Cardiac muscle cell (in vitro differentiated cells and primary cell): ENCODE measurements at places on chromosomes 3 and 15. TPM values are rescaled to one million over a fixed set of nuclear protein-coding genes. Genes with fewer than 3 reads are reported as not detected.

- H3K4me1 ChIP-seq = peaks cover 13% of the 10 kb centered on the region
- no peak overlapping the region for H3K4me3 ChIP-seq
These were observed 345.7 kb upstream of the TRIM42 start for GRCh38 chr3:140332131-140332530.

DNA sequence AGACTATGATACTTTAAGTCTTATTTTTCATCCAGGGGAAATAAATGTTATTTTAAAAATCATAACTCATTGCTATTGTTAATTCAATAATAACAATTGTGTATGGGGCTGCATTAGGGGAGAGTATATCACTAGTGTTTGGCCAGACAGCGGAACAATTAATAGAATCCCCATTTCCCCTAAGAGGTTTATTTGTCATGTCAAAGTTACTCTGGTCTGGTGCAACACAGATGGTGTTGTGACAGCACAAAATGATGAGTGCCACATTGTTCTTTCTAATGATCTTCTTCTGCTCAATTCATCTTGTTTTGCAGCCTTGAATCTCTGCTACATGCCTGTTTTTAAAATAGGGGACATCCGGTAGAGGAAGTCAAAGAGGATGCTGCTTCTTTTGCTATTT lies 351.6 kb downstream of the NSUN3 start:
- no peak overlapping the region for H3K27ac ChIP-seq
- H3K27me3 ChIP-seq = no peaks in the 10 kb centered on the region
- no peaks in the 10 kb centered on the region for H3K4me1 ChIP-seq

DNA sequence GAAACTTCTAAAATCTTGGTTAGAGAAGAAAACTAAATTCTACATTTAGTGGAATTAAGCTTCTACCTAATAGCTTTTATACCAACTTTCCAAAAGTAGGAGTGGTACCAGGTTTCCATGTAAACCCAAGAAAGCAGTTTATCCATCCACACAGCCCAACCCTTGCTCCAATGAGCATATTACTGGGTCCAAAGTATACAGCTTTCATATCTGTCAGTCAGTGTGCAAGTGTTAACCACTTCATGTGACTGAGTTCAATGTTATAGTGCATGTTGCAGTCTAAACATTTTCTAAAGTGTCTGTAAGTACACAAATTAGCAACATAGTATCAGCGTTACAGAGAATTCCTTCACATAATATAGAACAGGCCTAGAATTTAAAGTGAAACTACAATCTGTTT lies 73.2 kb downstream of the C3orf70 start:
- H3K27ac ChIP-seq = no peak overlapping the region
- H3K4me3 ChIP-seq = no peak overlapping the region
- H3K27me3 ChIP-seq = no peaks in the 10 kb centered on the region
- no peak for DNase-seq

The ST3GAL6 gene
- 36.0 and 41.1 TPM in 2 replicates for total RNA-seq

DNA sequence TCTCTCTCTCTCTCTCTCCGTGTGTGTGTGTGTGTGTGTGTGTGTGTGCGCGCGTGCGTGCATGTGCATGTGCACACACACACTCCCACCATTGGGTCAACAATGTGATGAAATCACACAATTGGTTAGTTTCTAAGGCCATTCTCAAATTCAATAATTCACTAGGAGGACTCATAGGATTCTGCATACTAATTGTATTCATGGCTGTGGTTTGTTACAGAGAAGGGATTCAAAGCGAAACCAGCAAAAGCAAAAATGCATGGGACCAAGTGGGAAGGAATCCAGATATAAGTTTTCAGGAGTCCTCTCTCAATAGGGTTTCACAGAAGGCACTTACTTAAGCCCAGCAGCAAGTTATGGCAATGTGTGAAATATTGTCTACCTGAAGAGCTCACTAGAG lies 515.0 kb downstream of the PYDC2 start:
- no peak overlapping the region for H3K4me3 ChIP-seq
- H3K4me1 ChIP-seq = no peaks in the 10 kb centered on the region
- H3K36me3 ChIP-seq = no peaks in the 10 kb centered on the region
- no peak overlapping the region for H3K27ac ChIP-seq

GRCh38 chr3:27632431-27633223 lies 89.5 kb downstream of the EOMES start:
- H3K27ac ChIP-seq = no peak overlapping the region
- H3K36me3 ChIP-seq = no peaks in the 10 kb centered on the region
- no peaks in the 10 kb centered on the region for H3K4me1 ChIP-seq
- H3K4me3 ChIP-seq = no peak overlapping the region
- no peaks in the 10 kb centered on the region for H3K27me3 ChIP-seq
- DNase-seq = no peak

- no peak overlapping the region for H3K27ac ChIP-seq
- DNase-seq = no peak
- H3K4me1 ChIP-seq = peaks cover 30% of the 10 kb centered on the region
- H3K4me3 ChIP-seq = no peak overlapping the region
These were observed 20.6 kb downstream of the HEG1 start for GRCh38 chr3:125035217-125035616.

DNA sequence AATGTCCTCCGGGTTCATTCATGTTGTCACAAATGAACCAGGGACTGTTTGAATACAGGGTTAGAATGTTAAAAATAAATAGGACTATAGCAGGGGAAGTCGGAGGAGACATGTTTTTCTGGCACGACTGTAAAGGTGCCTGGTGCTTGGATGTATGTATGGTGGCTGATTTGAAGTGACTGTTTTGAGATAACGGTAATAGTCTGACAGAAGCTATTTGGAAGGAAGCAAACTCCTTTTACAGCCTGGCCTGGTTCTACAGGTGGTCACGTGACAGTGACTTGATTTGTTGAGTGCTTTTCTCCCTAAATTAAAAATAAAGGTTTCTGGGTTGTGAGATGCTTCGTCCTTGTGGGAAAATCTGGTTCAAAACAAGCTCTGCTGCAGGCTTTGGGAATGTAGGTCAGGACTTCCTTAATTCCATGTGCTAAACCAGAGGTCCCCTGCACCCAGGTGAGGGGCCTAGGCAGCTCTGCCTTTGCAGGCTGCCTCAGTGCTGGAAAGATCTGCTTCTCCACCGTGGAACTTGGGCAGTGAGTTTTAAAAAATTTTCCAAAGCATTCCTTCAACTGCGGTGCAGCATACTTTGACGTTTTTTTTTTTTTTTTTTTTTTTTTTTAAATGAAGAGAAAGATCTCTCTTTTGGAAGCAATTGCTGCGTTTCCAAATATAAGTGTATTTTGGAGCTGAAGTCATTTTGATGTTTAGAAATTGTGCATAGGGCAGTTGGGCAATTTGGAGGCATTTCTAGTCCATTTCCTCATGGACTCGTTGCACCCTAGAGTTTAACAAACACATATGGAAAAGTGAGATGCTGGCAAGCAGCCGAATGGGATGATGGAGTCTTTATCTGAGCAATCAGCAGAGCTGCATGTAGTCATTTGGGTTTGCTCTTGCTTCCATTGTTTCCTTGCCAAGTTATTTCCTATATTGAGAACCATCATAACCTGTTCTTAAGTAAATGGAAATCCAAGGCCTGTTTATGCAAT lies 30.9 kb downstream of the ITPR1 start:
- peaks cover 44% of the 10 kb centered on the region for H3K4me1 ChIP-seq
- peak; percentile 44 for DNase-seq
- H3K36me3 ChIP-seq = no peaks in the 10 kb centered on the region
- H3K4me3 ChIP-seq = no peak overlapping the region

The C3orf22 gene
- total RNA-seq = not detected in 2 replicates

DNA sequence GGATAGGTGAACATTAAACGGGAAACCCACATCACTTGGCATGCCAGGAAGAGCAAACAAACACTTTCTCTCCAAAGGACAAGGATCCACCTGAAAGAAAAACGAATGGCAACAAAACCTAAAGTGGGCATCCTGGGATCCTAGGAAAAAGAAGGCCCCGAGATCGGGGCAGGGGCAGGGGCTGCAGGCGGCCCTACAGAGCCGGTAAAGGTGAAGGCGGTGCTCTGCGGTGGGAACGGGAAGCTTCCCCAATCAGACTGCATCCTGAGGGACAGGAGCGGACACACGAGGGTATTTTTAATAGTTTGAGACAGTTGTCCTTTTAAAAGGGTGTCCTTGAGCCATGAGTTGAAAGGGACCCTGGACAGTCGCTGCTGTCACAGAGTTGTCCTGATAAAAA lies 24.9 kb upstream of the GABRA5 start:
- H3K36me3 ChIP-seq = no peaks in the 10 kb centered on the region
- no peaks in the 10 kb centered on the region for H3K27me3 ChIP-seq
- no peak overlapping the region for H3K27ac ChIP-seq
- no peaks in the 10 kb centered on the region for H3K4me1 ChIP-seq
- no peak overlapping the region for H3K4me3 ChIP-seq

The NGRN gene
- total RNA-seq = 157 and 225 TPM in 2 replicates

- H3K36me3 ChIP-seq = no peaks in the 10 kb centered on the region
- no peak overlapping the region for H3K4me3 ChIP-seq
- H3K4me1 ChIP-seq = no peaks in the 10 kb centered on the region
- no peak overlapping the region for H3K27ac ChIP-seq
- H3K27me3 ChIP-seq = no peaks in the 10 kb centered on the region
- DNase-seq = no peak
These were observed 113.9 kb downstream of the LSAMP start for GRCh38 chr3:116331380-116331779.

- peaks cover 8% of the 10 kb centered on the region for H3K36me3 ChIP-seq
- DNase-seq = peak; percentile 58
- peak overlapping the region; percentile 44 for H3K27ac ChIP-seq
- H3K4me1 ChIP-seq = peaks cover 17% of the 10 kb centered on the region
These were observed 4.4 kb upstream of the SNX22 start for GRCh38 chr15:64146885-64147681.

DNA sequence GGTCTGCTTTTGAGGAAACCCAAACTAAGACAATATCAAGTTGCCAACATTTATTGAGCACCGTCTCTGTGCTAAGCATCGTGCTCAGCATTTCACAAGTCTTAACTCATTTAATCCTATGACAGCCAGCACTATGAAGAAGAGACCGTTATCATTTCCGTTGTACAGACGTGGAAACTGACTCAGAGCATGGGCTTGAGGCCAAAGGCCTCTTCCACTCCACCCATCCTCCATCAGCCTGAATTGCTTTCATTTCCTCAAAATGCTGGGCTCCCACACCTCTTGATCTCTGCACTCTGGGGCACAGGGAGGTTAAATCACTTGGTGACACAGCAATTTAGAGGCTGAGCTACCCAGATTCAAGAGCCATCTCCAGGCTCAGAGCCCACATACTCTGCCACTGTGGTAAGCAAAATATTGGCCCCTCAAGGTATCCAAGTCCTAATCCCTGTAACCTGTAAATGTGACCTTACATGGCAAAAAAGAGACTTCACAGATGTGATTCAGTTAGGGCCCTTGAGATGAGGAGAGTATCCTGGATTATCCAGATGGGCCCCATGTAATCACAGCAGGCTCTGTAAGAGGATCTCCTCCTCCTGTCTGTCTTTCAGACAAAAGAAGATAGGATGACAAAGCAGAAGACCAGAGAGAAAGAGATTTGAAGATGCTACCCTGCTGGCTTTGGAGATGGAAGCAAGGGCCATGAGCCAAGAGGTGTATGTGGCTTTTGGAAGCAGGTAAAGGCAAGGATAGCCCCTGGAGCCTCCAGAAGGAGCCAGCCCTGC lies 24.3 kb upstream of the FLNB start:
- H3K4me1 ChIP-seq = no peaks in the 10 kb centered on the region
- H3K27ac ChIP-seq = no peak overlapping the region
- no peaks in the 10 kb centered on the region for H3K36me3 ChIP-seq
- no peaks in the 10 kb centered on the region for H3K27me3 ChIP-seq
- DNase-seq = peak; percentile 90

The CNTN6 gene
- total RNA-seq = 0.21 TPM in 2 replicates

- H3K4me1 ChIP-seq = peaks cover 11% of the 10 kb centered on the region
- no peak for DNase-seq
- no peak overlapping the region for H3K27ac ChIP-seq
- H3K36me3 ChIP-seq = peaks cover 19% of the 10 kb centered on the region
- H3K27me3 ChIP-seq = no peaks in the 10 kb centered on the region
These were observed 43.2 kb downstream of the RAF1 start for GRCh38 chr3:12620729-12621128.

The BNC1 gene
- total RNA-seq = 4.5 and 4.7 TPM in 2 replicates

DNA sequence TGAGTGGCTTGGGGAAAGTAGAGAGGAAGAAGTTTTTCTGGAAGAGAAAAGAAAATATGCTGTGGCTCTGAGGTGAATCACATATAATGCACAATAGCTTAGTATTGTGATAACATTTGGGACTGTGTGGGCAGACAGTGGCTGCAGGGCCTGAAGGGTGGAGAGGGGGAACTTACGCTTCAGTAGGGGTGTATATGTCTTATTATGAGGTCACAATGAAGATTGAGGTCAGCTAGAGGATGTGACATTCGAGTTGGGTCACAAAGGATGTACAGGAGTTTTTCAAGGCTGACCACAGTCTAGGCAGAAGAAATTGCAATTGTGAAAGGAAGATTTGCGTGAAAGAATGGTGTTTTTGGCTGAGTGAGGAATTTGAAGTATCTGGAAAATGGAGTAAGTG lies 414.8 kb downstream of the LPP start:
- H3K27me3 ChIP-seq = no peaks in the 10 kb centered on the region
- H3K4me3 ChIP-seq = no peak overlapping the region
- no peaks in the 10 kb centered on the region for H3K36me3 ChIP-seq
- no peak overlapping the region for H3K27ac ChIP-seq
- peak; percentile 32 for DNase-seq

- H3K4me1 ChIP-seq = no peaks in the 10 kb centered on the region
- DNase-seq = no peak
- no peak overlapping the region for H3K27ac ChIP-seq
- H3K27me3 ChIP-seq = peaks cover 31% of the 10 kb centered on the region
- H3K36me3 ChIP-seq = no peaks in the 10 kb centered on the region
These were observed 14.3 kb downstream of the DUOX2 start for GRCh38 chr15:45099549-45100165.

- no peak overlapping the region for H3K4me3 ChIP-seq
- no peaks in the 10 kb centered on the region for H3K27me3 ChIP-seq
- H3K4me1 ChIP-seq = peaks cover 20% of the 10 kb centered on the region
- no peaks in the 10 kb centered on the region for H3K36me3 ChIP-seq
These were observed 108.3 kb upstream of the ETV5 start for GRCh38 chr3:186216900-186217819.

DNA sequence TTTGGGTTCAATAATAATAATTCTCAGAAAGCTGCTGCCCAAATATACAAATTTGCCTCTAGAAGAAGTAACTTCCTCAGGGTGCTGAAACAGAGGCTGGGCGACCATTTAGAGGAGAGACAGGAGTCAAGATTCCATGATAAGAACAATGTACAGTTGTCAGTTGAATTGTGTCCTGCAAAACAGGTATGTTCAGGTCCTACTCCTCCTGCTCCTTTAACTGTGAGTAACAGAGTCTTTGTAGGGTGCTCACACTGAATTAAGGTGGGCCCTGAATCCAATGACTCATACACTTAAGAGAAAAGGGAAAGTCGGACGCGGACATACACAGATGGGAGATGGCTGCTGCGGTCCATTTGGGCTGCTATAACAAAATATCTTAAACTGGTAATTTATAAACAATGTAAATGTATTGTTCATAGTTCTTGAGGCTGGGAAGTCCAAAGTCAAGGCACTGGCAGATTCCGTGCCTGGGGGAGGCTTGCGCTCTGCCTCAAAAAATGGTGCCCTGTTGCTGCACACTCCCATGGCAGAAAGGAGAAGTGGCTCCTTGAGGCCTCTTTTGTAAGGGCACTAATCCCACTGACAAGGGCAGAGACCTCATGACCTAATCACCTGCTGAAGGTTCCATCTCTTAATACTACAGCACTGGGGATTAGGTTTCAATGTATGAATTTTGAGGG lies 55.1 kb downstream of the MB21D2 start:
- no peaks in the 10 kb centered on the region for H3K4me1 ChIP-seq
- no peak overlapping the region for H3K27ac ChIP-seq
- no peak overlapping the region for H3K4me3 ChIP-seq
- no peak for DNase-seq
- H3K27me3 ChIP-seq = no peaks in the 10 kb centered on the region
